ENCODE measurements at places on chromosomes 3 and 15.

DNA sequence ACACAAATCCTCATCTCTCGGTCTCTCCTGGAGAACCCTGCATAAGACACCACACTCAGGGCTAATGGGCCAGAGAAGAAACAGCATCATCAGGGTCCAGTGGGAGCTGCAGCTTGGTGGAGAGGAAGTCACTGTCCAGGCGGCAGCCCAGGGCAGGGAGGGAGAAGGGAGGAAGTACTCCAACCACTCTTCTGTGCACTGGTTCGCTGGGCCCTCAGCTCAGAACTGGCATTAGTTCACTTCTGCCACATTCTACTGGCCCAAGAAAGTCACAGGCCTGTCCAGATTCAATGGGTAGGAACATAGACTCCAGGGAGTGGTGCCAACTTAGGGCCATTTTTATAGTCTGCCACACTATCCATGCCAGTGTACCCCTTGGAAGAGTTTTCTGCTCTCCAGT is 169.0 kb downstream of the ABHD5 start:
- no peak for DNase-seq

GRCh38 chr15:70261083-70261482 is 163.4 kb upstream of the TLE3 start:
- DNase-seq = no peak

GRCh38 chr15:39629371-39629770 is 48.5 kb downstream of the THBS1 start:
- DNase-seq = peak; percentile 27

- no peak for DNase-seq
Observed at GRCh38 chr3:178325330-178325729, 210.9 kb upstream of the KCNMB2 start.

DNA sequence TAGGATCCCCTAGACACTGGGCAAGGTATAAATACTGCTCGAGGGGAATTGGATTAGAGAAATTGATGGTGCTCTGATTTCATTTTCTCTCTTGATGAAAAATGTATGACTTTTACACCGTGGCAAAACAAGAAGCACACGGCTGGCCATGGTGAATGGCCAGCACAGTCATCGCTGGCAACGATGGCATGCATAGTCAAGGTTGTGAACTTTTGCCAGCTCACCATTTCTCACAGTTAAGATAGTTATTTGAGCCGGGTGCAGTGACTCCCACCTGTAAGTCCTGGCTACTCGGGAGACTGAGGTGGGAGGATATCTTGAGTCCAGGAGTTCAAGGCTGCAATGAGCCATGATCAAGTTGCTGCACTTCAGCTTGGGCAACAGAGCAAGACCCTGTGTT is 95.4 kb downstream of the HMG20A start:
- no peak for DNase-seq

DNA sequence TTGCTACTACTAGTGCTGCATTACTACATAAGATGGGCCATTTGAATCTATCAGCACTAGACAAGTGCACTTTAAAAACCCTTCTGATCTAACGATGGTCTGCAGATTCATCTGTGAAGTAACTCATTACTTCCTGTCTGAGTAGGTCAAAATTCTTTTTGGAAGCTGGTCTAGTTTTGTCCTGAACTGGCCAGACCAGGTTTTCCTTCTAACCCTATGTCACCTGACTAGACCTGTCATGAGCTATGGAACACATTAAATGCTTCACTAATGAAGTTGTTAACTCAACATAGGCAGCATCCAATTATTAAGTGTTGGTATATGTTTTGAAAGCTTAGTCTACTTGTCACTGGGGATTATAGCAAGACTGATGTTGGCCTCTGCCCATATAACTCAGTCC is 10.1 kb upstream of the RBM5 start:
- DNase-seq = no peak

DNA sequence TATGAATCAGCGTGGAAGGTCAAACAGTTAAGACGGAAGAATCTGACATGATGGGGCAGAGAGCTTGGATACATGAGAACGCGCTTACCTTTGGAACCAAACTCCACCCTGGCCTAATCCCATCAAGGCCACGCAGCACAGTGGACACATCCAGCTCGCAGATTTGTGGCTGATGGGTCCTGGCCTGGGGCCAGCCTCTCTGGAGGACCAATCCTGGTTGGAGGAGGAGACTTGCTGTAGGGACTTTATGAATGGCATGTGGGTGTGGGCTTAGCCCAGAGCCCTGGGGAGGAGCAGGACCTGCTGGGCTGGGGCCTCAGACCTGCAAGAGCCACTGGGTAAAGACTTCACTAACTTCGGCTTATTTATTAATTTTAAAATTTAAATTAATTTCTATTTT is 73.4 kb upstream of the ANKRD34C start:
- no peak for DNase-seq

GRCh38 chr3:54600441-54601204 is 327.2 kb downstream of the LRTM1 start:
- DNase-seq = no peak

DNA sequence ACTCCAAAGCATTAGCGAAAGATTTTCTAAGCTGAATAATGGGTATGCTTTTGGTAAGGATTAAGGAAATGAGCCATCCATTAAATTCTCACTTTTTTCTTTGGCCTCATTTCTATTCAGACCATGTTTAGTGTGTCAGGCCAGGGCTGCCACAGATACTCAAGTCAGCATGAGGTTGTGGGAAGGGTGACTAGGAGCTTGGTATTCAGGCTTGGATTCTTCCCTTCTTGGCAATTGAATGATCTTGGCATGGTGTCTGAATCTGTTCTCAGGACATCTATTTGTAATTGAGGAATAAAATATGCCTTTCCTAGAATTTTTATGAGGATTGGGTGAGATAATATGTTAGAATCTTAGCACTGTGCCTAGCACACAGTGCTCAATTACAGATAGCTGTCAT is 11.2 kb downstream of the CCNB2 start:
- no peak for DNase-seq

- no peak for DNase-seq
Observed at GRCh38 chr3:110106805-110107204, 769.5 kb upstream of the DPPA4 start.

- no peak for DNase-seq
Observed at GRCh38 chr3:52688266-52688665, 2.4 kb downstream of the GNL3 start.

- no peak for DNase-seq
Observed at GRCh38 chr3:117622171-117622841, 912.7 kb downstream of the TUSC7 start.

GRCh38 chr3:11626084-11626463 is 17.6 kb downstream of the VGLL4 start:
- DNase-seq = peak; percentile 93

DNA sequence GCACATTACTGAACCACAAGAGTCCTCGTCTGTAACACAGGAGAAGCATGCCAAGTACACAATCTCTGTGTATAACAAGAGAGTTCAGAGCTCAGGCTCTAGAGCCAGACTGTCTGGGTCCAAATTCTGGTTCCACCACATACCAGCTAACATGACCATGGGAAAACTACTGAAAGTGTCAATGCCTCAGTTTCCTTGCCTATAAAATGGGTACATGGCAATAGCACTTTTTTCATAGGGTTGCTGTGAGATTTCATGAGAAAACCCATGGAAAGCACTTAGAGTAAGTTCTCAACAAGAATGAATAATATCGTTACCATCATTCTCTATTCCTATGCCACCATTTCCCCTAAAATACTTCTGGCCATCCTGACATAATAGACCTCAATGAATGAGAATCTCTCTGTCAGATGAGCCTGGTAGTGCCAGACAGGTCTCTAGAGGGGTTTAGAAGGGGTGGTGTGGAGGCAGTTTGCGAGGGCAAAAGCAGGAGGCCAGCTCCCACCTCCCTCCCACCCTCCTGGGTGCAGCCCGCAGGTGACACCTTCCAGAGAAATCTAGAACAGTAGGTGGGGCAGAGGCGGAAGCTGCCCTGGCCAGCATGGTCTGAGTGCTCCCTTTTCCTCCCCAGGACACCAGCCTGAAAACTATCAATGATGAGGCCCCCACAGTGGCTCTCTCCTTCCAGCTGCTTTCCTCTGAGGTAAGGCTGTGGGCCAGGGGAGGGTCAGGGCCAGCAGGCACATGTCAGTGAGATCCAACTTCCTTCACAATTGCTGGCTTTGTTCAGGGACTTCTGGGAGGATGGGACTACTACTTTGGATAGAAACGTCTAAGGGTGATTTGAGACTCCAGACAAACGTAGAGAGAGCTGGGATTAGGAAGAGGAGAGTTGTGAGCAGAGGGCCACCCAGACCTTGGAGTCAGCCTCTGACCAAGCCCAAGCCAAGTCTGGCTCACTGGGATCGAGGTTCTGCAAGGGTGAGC is 45.3 kb downstream of the CCDC33 start:
- DNase-seq = no peak

GRCh38 chr3:58175187-58175436 is 35.7 kb downstream of the DNASE1L3 start:
- no peak for DNase-seq

- no peak for DNase-seq
Observed at GRCh38 chr3:179156775-179157174, 8.6 kb downstream of the PIK3CA start.

DNA sequence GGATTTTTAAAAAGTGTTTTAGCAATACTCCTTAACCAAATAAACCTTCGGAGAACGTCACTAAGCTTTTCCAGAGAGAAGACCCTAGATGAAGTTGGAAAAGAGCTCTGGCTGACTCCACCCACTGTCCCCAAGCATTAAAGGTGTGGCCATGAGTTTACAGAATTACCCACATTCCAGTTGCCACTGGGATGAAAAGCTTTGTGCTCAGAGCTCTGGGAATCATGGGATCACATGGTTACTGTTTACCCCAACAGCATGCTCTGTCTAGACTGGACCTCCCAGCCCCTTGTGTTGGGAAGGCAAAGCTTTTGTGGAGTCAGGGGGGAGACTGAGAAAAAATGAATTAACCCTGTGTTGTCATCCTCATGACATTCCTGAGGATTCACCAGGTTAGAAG is 55.3 kb downstream of the CCK start:
- DNase-seq = no peak

GRCh38 chr3:111692593-111693552 is 97.7 kb upstream of the ZBED2 start:
- no peak for DNase-seq

DNA sequence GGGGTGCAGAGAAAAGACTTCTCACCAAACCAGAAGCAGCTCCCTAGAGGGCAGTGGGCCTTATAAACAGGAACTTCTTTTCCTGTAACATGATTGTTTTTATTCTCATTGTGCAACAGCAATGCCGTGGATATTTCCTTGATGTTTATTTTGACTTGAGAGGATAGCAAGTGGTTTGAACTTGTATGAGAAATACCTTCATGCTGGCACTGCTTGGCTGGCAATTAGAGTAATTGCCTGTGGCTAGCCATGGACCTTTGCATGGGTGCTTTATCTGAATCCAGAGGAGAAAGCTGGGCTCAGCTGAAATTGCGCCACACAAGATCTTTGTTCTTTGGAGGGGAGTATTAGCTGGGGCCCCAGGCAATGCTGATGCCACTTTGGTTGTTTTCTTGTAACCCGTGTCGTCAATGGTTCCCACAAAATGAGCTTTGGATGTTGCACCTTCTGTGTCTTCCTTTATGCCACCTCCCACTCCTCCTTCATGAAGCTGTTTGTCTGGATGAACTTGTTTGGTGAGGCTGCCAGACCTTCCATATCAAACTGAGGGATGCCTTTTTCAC is 37.9 kb downstream of the CMTM8 start:
- no peak for DNase-seq

GRCh38 chr3:150450916-150451315 is 42.8 kb downstream of the TSC22D2 start:
- no peak for DNase-seq

DNA sequence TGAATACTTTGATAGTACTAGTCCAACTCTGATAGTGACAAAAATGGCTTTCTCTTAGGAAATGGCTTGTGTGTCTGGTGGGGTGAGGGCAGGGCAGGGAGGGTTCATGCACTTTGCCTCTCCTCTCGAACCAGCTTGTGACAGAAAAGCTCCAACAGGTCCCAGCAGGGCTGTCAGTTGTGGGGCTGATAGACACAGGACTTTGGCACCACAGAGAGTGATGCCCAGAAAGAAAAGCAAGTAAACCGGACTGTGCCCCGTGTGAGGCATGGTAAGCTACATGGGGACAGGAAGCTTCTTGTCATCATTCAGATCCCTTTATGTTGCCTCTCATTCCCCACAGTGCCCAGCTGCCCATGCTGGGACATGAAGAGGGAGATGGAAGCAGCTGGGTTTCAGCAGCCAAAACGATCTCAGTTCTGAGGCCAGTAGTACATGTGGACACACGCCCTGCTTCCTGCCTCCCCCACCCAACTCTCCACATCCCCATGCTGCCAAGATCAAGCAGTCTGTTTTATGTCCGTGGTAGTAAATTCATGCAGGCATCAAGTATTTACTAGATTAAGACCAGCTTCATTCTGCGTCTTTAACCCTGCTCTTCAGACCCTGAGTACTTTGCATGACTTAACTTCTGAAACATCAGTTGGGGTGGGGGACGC is 29.7 kb upstream of the LIPC start:
- DNase-seq = no peak

Data from T-helper 2 cell (primary cell).